Endothelial cell (in vitro differentiated cells): ENCODE measurements at places on chromosomes 4 and X.

DNA sequence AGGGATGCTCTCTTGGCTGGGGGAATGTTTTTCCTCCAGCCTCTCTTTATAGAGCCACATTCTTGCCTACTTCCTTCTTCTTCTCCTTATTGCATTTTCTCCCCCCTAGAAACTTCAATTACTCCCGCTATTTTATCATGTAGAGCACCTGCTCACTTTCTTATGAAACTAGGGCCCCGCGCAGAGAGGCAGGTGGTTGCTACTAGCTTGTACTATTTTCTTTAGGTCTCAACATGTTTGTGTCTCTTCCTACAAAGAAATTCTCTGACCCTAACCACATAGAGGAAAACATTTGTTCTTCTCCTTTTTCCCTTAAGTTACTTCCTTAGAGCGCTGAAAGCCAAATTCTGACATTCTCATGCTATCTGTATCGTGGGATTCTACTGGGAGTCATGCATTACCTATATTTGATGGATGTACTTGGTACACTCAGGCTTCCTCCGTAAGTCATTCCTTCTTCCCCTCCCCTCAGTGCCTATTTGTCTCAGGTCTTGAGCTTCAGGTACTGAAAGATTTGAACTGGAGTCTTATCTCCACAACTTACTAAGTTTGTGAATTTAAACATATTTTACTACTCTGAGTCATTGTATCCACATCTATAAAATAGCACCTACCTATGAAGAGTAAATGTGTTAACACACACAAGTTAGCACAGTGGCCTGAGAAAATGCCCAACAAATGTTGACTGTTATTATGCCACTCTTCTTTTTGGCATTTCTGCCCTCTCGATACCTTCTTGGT is 159.1 kb upstream of the LEF1 start:
- DNase-seq, result no peak
- H3K36me3 ChIP-seq, result no peaks in the 10 kb centered on the region
- peaks cover 5% of the 10 kb centered on the region for H3K4me1 ChIP-seq
- H3K27me3 ChIP-seq, result no peaks in the 10 kb centered on the region
- H3K4me3 ChIP-seq, result no peak overlapping the region

DNA sequence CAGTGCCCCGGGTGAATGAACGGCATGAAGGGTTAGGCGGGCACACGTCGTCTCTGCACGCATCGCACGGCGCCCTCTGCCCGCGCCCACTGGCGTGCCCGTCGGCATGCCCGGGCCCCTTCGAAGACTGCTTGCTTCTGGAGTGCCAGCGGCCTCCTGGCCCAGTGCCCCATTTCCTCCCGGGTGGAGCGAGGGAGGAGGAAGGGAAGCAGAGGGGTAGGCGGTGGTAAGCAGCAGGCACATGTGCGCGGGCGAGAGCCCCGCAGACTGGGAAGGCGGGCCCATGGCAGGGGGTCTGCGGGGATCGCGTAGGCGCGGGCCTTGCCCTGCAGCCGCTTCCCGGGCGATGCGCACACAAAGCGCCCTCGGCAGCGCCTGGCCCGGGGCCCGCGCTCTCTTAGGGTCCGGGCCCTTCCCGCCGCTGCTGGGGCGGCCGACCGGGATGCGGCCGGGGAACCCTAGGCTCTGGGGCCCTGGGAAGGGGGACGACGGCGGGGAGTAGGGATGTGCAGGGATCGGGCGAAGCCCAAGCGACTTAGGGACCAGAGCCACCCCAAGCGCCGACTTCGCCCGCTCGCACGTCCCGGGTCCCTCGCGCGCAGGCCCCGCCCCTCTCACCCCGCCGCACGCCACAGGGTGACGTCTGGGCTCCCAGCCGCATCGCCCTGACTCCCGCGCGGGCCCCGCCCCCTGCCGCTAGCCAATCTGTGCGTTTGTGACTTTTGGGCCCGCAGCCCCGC is 866 bp upstream of the EMD start:
- peaks cover 2% of the 10 kb centered on the region for H3K27me3 ChIP-seq
- peaks cover 8% of the 10 kb centered on the region for H3K4me1 ChIP-seq
- no peak overlapping the region for H3K27ac ChIP-seq

DNA sequence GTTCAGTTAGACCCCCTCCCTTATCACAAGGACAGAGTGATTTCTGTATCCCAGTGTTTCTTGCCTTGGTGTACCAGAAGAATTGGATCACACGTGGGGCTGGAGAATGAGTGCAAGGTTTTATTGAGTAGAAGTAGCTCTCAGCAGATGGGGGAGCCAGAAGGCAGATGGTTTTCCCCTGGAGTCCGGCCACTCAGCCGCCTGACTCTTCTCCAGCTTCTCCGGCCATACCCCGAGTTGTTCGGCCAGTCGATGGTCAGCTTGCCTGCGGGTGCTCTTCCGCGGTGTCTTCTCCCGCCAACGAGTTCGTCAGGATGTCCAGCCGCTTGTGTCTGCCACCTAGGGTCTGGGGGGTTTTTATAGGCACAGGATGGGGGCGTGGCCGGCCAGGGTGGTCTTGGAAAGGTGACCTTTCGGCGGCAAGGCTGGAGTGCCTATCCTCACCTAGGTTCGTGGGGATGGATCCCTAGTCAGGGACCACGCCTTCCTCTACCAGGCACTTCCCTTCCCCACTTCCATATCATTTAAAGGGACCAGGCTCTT is 14.5 kb downstream of the GAB1 start:
- H3K4me3 ChIP-seq, result no peak overlapping the region
- H3K27ac ChIP-seq, result no peak overlapping the region
- H3K4me1 ChIP-seq, result peaks cover 33% of the 10 kb centered on the region
- peaks cover 2% of the 10 kb centered on the region for H3K27me3 ChIP-seq
- peaks cover 4% of the 10 kb centered on the region for H3K36me3 ChIP-seq
- DNase-seq, result no peak

DNA sequence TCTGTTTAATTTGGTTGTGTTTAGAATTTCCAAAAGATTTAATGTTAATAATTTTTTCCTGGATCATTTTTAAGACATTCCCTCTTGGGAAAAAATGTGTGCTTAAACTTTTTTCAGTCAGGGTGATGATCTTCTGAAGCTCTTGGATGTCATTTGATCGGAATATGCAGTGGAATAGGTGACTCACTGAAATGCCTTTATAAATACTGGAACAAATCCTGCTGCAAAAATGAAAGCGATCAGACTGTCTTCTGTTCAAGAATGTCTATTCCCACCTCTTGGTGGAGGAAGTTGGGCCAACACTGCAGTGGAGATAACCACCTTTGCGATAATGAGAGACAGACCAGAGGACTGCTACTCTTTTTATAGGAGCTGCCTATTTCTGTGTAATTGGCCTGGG is 46.7 kb downstream of the LARP1B start:
- no peak overlapping the region for H3K4me3 ChIP-seq
- no peaks in the 10 kb centered on the region for H3K36me3 ChIP-seq
- no peak overlapping the region for H3K27ac ChIP-seq
- DNase-seq, result no peak

DNA sequence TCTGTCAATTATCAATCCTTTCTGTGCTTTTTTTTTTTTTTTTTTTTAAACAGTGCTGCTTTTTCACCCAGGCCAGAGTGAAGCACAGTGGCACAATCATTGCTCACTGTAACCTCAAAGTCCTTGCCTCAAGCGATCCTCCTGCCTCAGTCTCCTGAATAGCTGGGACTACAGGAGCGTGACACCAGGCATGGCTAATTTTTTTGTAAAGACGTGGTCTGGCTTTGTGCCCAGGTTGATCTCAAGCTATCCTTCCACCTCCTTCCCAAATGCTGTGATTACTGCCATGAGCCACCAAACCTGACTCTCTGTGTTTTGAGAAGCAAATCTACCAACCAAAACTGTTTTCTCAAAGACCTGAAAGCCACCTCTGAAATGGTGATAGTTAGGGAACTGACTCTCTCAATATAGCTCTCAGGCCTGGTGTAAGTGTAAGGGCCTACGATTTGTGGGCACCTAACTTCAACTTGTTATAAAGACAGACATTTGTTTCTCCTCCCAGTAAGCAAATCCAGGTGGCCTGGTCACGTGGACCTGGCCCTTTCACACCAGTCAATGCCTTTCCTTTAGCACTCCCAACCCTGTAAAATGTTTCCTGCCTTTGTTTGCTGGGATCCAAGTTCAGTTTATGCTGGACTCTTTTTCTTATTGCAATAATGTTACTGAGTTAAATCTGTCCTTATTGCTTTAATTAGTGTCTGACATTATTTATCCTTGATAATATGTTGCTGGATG is 2015.9 kb downstream of the PCDH7 start:
- H3K36me3 ChIP-seq, result no peaks in the 10 kb centered on the region
- peaks cover 2% of the 10 kb centered on the region for H3K27me3 ChIP-seq
- no peaks in the 10 kb centered on the region for H3K4me1 ChIP-seq
- no peak overlapping the region for H3K4me3 ChIP-seq
- no peak for DNase-seq
- H3K27ac ChIP-seq, result no peak overlapping the region

- no peak overlapping the region for H3K27ac ChIP-seq
- no peak overlapping the region for H3K4me3 ChIP-seq
- H3K36me3 ChIP-seq, result no peaks in the 10 kb centered on the region
- DNase-seq, result peak; percentile 7
- H3K4me1 ChIP-seq, result no peaks in the 10 kb centered on the region
These were observed 50.9 kb downstream of the USP26 start for GRCh38 chrX:133045986-133046385.
